ENCODE measurements at places on chromosomes 16 and 17. TPM values are rescaled to one million over a fixed set of nuclear protein-coding genes. Genes with fewer than 3 reads are reported as not detected.

GRCh38 chr17:38421871-38422827 lies 6.1 kb upstream of the ARHGAP23 start:
- DNase-seq = no peak
- no peak overlapping the region for H3K27ac ChIP-seq
- no peak overlapping the region for H3K4me3 ChIP-seq
- H3K36me3 ChIP-seq = no peaks in the 10 kb centered on the region

DNA sequence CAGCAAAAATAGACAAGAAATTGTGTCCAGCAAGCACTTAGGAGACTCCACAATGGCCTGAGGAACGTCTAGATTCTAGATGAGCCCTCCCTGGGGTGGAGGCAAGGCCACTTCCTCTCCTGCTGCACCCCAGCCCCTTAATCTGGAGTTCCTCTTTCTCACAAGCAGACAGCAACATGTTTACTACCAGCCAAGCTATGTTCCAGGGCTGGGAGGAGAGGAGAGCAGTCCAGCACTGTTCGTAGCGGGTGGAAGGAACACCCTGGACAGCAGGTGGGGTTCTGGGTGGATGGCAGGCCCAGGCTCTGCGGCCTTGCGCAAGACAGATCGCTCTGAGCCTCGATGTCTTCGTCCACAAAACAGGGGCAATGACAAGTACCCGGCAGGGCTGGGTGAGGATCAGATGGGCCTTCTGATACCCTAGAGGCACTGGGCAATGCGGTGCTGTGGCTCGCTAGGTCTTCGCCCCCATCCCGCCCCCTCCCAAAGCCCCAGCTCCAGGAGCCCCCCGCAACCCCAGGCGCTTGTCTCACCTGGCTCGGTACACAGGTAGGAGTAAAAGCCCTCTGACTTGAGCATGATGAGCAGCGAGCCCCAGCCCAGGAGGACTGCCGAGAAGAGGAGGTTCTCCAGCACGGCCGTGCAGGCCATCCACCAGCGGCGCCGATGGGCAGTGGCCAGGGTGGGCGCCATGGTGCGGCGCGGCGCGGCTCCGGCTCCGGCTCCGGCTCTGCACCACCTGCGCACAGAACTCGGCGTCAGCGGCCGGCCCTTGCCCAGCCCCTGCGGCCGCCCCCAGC lies 1.3 kb downstream of the SLC43A2 start:
- peaks cover 58% of the 10 kb centered on the region for H3K4me1 ChIP-seq
- peak overlapping the region; percentile 88 for H3K27ac ChIP-seq
- peaks cover 50% of the 10 kb centered on the region for H3K36me3 ChIP-seq

Gene EME1
- total RNA-seq = 3.1 TPM

Gene GFAP
- not detected for total RNA-seq

GRCh38 chr17:63399316-63399715 lies 46.8 kb downstream of the CYB561 start:
- peaks cover 14% of the 10 kb centered on the region for H3K4me1 ChIP-seq
- no peaks in the 10 kb centered on the region for H3K36me3 ChIP-seq
- DNase-seq = no peak
- peak overlapping the region; percentile 5 for H3K4me3 ChIP-seq
- H3K27ac ChIP-seq = no peak overlapping the region

DNA sequence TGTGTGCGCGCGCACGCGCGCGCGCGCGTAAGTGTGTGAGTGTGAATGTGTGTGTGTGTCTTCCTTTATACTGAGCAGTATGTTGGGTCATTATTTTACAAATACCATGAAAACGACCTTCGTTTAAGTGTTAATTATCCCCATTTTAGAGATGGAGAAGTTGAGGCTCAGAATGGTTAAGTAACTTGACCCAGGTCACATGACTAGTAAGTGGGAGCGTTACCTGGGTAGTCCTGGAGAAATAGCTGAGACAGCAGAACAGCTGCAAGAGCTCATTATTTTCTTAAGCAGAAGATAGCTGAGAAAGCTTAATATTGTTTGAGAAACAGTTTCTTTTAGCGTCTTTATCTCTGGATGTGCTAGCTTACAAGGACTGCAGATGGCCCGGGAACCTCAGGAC lies 78.8 kb downstream of the IRX3 start:
- no peak for DNase-seq
- H3K27me3 ChIP-seq = peaks cover 5% of the 10 kb centered on the region
- H3K4me1 ChIP-seq = no peaks in the 10 kb centered on the region
- no peaks in the 10 kb centered on the region for H3K36me3 ChIP-seq
- H3K4me3 ChIP-seq = no peak overlapping the region

DNA sequence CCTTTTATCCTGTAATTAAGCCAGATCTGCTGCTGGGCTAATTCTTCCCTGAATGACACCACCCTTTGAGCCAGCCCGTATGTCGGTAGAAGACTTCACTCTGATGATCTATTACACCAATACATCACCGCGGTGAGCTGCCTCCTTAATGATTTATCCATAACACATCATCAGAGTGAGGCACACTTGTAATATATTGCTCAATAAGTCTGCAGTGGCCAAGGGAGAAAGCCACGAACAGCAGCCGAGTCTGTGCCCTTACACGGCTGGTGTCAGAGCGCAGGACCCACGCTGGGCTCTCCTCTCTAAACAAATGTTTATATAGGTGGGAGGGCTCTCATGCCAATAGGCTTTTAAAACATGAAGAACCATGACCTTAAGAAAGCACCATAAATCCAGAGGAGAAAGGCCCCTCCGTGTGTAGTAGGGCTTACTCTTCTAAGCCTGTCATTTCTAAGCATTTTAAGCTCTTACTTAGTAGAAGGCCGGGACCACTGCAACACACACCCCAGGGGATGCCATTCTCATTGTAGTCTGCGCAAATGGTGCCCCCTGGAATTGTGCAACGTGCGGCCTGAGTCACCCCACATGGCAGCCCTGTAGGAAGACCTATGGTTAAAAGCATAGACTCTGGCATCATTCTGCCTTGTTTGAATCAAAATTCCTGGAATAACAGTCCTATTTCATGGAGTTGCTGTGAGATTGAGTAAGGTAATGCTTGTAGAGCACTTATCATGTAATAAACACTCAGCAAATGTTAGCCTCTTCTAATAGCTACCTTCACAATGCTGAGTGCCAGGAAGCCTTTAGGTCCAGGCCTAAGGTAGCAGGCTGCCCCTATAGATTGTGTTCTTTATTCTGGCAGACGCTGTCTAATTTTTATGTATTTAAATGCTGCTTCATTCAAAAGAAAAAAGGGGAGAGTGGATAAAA lies 26.1 kb downstream of the MRPS23 start:
- no peaks in the 10 kb centered on the region for H3K36me3 ChIP-seq
- no peaks in the 10 kb centered on the region for H3K4me1 ChIP-seq
- no peak for DNase-seq
- no peak overlapping the region for H3K27ac ChIP-seq
- H3K4me3 ChIP-seq = no peak overlapping the region

GRCh38 chr16:65426484-65426883 lies 304.6 kb upstream of the CDH11 start:
- no peaks in the 10 kb centered on the region for H3K36me3 ChIP-seq
- no peak overlapping the region for H3K4me3 ChIP-seq
- no peak for DNase-seq
- H3K4me1 ChIP-seq = no peaks in the 10 kb centered on the region

Gene TBC1D3L
- total RNA-seq = 2.5 TPM

DNA sequence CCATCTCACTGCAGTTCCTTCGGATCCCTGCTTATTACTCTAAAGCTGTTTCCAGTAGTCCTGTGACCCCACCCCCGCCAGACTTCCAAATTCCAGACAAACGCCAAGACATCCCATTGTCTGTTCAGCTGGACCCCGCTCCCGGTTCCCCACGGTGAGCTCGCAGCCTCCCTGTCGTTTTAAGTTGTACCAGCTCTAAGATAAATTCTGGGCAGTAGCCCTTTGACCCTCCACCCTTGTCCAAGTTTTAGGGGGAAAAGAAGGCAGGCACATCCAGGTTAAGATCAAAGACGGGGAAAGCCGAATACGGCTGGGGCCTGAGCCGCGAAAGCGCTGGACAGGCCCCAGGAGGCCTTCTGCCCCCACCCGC lies 589 bp downstream of the ARL6IP1 start:
- H3K27ac ChIP-seq = peak overlapping the region; percentile 94
- H3K27me3 ChIP-seq = no peaks in the 10 kb centered on the region
- H3K4me1 ChIP-seq = peaks cover 35% of the 10 kb centered on the region
- H3K36me3 ChIP-seq = peaks cover 31% of the 10 kb centered on the region
- DNase-seq = no peak

- no peak for DNase-seq
- peak overlapping the region; percentile 83 for H3K27ac ChIP-seq
- no peaks in the 10 kb centered on the region for H3K27me3 ChIP-seq
Measured at GRCh38 chr16:23827057-23827456, 8.7 kb upstream of the PRKCB start.

DNA sequence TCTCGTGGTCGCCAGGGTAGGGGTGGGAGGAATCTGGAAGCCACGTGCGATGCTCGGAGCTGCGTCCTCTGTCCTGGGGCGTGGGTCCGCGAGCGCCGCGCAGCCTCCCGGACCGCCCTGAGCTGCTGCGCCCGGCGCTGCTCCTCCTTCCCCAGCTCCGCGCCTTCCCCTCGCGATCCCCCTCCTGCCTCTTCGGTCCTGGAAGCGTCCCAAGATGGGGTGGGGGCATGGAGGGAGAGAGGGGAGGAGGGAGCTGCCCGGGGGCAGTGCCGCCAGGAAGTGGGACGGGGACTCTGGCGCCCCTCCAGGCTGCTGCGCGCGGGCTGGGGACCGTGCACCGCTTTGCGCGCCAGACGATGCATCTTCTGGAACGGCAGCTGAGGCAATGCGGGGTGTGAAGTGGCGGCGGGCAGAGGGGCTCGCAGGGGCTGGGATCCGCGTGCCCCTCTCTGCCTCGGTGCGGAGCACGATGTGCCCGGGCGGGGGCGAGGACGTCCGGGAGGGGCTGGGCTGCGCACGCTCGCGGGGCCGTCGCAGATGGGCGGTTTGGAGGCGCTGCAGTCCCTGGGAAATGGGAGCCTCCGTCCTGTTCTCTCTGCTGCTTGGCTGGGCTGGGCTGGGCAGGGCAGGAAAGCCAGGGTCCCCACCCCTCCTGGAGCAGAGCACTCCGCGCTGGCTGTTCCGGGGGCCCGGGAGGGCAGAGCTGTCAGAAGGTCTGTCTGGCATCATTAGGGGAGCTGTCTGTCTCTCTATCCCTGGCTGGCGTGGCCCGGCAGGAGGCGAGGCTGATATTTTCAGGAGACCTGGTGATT lies 388.0 kb downstream of the SEC14L1 start:
- no peak overlapping the region for H3K27ac ChIP-seq
- peaks cover 30% of the 10 kb centered on the region for H3K27me3 ChIP-seq
- peaks cover 3% of the 10 kb centered on the region for H3K4me1 ChIP-seq
- DNase-seq = no peak

- H3K27ac ChIP-seq = no peak overlapping the region
- no peaks in the 10 kb centered on the region for H3K27me3 ChIP-seq
- H3K4me1 ChIP-seq = no peaks in the 10 kb centered on the region
- H3K36me3 ChIP-seq = no peaks in the 10 kb centered on the region
- H3K4me3 ChIP-seq = no peak overlapping the region
Measured at GRCh38 chr16:6143020-6143419, 1045.4 kb upstream of the EEF2KMT start.

Gene PLEKHH3
- 1.4 TPM for total RNA-seq

Gene TMEM238L
- total RNA-seq = not detected

GRCh38 chr17:43543300-43543699 lies 2.8 kb downstream of the ETV4 start:
- no peaks in the 10 kb centered on the region for H3K36me3 ChIP-seq
- DNase-seq = no peak
- peaks cover 20% of the 10 kb centered on the region for H3K4me1 ChIP-seq
- H3K27me3 ChIP-seq = peaks cover 32% of the 10 kb centered on the region
- no peak overlapping the region for H3K4me3 ChIP-seq

Gene CHST6
- 0.05 TPM for total RNA-seq

DNA sequence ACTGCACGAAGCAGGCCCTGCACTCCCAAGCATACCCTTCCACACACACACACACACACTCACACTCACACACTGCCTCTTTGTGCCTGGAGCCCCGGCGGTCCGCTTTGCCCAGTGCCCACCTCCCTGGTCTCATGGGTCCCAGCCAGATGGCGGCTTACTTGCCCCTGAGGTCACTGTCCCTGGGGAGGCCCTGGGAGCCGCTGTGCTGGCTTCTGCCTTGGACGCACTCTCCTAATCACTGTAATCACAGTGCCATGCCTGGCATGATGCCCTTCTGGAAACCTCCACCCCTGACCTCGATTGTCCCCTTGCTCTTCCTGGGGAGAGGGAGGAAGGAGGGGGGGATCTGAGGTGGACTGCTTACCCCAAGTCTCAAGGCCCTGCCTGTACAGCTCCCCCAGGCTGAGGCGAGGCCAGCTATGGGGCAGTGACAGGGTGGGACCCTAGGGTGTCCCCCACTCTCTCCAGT lies 36.0 kb downstream of the ARHGAP23 start:
- H3K27me3 ChIP-seq = peaks cover 8% of the 10 kb centered on the region
- no peaks in the 10 kb centered on the region for H3K4me1 ChIP-seq
- H3K36me3 ChIP-seq = no peaks in the 10 kb centered on the region
- no peak overlapping the region for H3K4me3 ChIP-seq
- no peak overlapping the region for H3K27ac ChIP-seq
- no peak for DNase-seq

- no peak for DNase-seq
- no peak overlapping the region for H3K4me3 ChIP-seq
- H3K36me3 ChIP-seq = no peaks in the 10 kb centered on the region
- no peaks in the 10 kb centered on the region for H3K27me3 ChIP-seq
- H3K27ac ChIP-seq = no peak overlapping the region
Measured at GRCh38 chr16:6618874-6619273, 713.8 kb upstream of the RBFOX1 start.

Gene ETV4
- not detected for total RNA-seq

DNA sequence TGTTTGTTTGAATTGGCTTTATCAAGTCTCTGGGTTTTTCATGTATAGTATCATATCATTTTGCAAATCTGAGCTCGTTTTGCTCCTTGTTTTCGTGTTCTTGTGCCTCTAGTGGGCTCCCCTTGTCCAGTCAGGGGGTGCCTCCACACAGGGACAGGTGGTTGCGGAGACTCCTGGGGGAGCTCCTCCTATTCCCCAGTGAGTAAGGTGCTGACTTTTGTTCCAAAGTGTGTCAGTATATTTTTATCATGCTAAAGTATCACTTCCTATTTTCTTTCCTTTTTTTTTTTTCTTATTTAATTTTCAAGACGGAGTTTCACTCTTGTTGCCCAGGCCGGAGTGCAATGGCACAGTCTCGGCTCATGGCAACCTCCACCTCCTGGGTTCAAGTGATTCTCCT lies 30.3 kb upstream of the IL17C start:
- no peak overlapping the region for H3K4me3 ChIP-seq
- peaks cover 70% of the 10 kb centered on the region for H3K36me3 ChIP-seq
- H3K4me1 ChIP-seq = peaks cover 18% of the 10 kb centered on the region
- H3K27ac ChIP-seq = peak overlapping the region; percentile 62

- H3K27ac ChIP-seq = no peak overlapping the region
- no peaks in the 10 kb centered on the region for H3K27me3 ChIP-seq
- H3K36me3 ChIP-seq = peaks cover 35% of the 10 kb centered on the region
- no peak for DNase-seq
- no peak overlapping the region for H3K4me3 ChIP-seq
Measured at GRCh38 chr17:35616536-35616935, 29.4 kb downstream of the AP2B1 start.

GRCh38 chr16:57374067-57374534 lies 1.8 kb downstream of the CX3CL1 start:
- H3K4me3 ChIP-seq = no peak overlapping the region
- H3K27ac ChIP-seq = no peak overlapping the region
- H3K27me3 ChIP-seq = no peaks in the 10 kb centered on the region
- DNase-seq = no peak
